ENCODE measurements at places on chromosomes 5 and 9. TPM values are rescaled to one million over a fixed set of nuclear protein-coding genes. Genes with fewer than 3 reads are reported as not detected.

DNA sequence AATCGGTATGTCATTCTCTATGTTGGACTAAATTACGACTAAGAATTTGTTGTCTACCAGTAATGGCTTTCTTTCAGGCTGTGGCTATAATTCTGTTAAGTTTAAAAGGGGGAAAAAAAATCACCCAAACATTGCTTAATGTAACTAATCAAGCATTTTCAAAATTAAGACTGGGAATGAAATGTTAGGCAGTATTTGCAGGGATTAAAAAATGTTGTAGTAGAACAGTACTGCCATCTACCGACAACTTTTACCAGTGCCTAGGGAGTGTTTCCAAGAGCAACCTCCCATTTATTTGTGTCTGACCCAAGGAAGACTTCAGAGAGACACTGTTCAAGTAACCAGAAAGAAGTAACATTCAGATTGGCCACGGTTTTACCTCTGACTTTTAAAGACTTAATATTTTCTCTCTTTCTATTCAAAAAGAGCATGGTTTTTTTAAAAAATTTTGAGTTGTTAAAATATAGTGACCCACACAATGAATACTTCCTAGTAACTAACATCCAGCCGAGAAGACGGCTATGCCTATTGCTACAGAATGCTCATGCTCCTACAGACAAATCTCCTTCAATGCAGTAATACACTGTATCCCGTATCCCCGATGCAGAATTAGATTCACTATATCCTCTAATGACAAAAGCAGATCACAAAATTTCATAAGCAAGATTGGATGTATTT is 92.4 kb downstream of the ARL15 start:
- H3K36me3 ChIP-seq = no peaks in the 10 kb centered on the region
- no peak overlapping the region for H3K4me3 ChIP-seq
- no peak overlapping the region for H3K27ac ChIP-seq
- H3K27me3 ChIP-seq = no peaks in the 10 kb centered on the region
- no peak for DNase-seq

DNA sequence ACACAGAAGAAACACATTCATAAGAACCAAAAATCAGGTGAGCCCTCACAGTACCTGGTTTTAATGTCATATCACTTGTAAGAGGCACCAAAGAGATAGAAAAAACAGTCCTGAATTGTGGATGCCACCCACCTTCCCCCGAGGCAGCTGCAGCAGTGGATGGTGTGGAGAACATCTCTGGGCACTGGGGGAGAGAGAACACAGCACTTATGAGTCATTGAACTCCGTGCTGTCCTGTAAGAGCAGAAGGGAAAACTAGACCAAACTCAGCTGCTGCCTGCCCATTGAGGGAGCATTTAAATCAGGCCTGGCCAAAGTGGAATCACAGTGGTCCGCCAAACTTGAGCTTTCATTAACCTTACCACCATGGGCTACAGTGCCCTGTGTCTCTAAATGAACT is 296.2 kb downstream of the SPATA31D1 start:
- H3K27ac ChIP-seq = no peak overlapping the region
- H3K4me1 ChIP-seq = no peaks in the 10 kb centered on the region
- no peaks in the 10 kb centered on the region for H3K27me3 ChIP-seq

- no peak for DNase-seq
- H3K4me1 ChIP-seq = no peaks in the 10 kb centered on the region
- no peaks in the 10 kb centered on the region for H3K36me3 ChIP-seq
- H3K27ac ChIP-seq = no peak overlapping the region
These were observed 22.8 kb upstream of the LPCAT1 start for GRCh38 chr5:1546556-1546955.

The PTGDS gene
- total RNA-seq = 2.9 TPM

The TOMM5 gene
- total RNA-seq = 112 TPM

- peaks cover 47% of the 10 kb centered on the region for H3K4me1 ChIP-seq
- H3K27ac ChIP-seq = peak overlapping the region; percentile 66
- H3K27me3 ChIP-seq = no peaks in the 10 kb centered on the region
- H3K4me3 ChIP-seq = no peak overlapping the region
- DNase-seq = no peak
- H3K36me3 ChIP-seq = no peaks in the 10 kb centered on the region
These were observed 84.4 kb upstream of the SARDH start for GRCh38 chr9:133822430-133823065.

DNA sequence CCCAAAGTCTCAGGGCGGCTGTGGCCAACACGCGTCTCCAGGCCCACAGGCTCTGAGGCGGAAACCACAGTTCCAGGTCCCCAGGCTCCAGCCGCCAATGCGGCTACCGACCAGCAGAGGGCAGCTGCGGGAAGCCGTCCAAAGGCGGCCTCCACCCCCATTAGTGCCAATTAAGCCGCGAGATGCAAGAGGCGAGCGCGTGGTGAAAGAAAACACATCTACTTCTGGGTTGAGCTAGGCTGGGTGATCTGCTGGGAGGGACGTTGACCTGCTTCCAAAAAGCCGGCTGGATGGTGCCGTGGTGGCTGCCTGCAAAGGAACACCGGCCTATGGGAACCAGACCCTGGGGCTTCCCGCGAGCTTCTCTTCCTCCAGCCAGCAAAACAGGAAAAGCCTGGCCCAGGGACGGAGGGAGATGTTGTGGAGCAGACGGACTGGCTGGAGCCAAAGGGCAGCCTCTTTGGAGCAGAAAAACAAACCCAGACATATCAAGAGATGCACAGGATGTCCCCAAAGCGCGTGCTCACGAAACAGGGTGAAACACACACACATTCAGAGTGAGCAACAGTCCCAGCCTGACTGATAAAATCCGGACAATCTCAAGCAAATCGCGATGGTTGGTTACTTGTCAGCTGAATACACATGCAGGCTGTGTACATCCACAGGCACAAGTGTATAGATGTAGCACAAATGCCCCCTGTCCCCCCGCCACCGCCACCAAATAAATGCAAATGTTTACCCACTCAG is 187.1 kb upstream of the BRINP1 start:
- peaks cover 13% of the 10 kb centered on the region for H3K4me1 ChIP-seq
- peak overlapping the region; percentile 30 for H3K27ac ChIP-seq
- peak; percentile 88 for DNase-seq
- H3K27me3 ChIP-seq = peaks cover 3% of the 10 kb centered on the region
- H3K36me3 ChIP-seq = no peaks in the 10 kb centered on the region

The MIER3 gene
- total RNA-seq = 27.5 TPM

- no peak for DNase-seq
- H3K4me3 ChIP-seq = no peak overlapping the region
- H3K27ac ChIP-seq = peak overlapping the region; percentile 76
- H3K27me3 ChIP-seq = no peaks in the 10 kb centered on the region
- peaks cover 7% of the 10 kb centered on the region for H3K36me3 ChIP-seq
These were observed 14.0 kb downstream of the TGFBR1 start for GRCh38 chr9:99118782-99119466.

GRCh38 chr5:141250576-141250975 is 5.4 kb downstream of the PCDHB15 start:
- H3K4me1 ChIP-seq = peaks cover 35% of the 10 kb centered on the region
- DNase-seq = no peak
- no peaks in the 10 kb centered on the region for H3K27me3 ChIP-seq
- H3K4me3 ChIP-seq = no peak overlapping the region

Measured in WTC11 (cell line).